ENCODE measurements at places on chromosomes 5 and 9. TPM values are rescaled to one million over a fixed set of nuclear protein-coding genes. Genes with fewer than 3 reads are reported as not detected.

Gene IER5L
- 2.3 TPM for polyA plus RNA-seq

Gene SPATA31C1
- 0.34 TPM for polyA plus RNA-seq

Gene TYRP1
- 0.78 TPM for polyA plus RNA-seq

Gene TICAM2
- 7.7 TPM for polyA plus RNA-seq

Gene PLAA
- polyA plus RNA-seq: 40.6 TPM

Gene CFAP77
- not detected for polyA plus RNA-seq
